ENCODE measurements at places on chromosomes 2 and 18. TPM values are rescaled to one million over a fixed set of nuclear protein-coding genes. Genes with fewer than 3 reads are reported as not detected.

Gene EPHA4
- 26.4 TPM for total RNA-seq

Gene TPO
- total RNA-seq, result not detected

Gene FKBP1B
- 27.3 TPM for total RNA-seq

Gene REG1B
- 1.5 TPM for total RNA-seq

Gene TMEM198
- 4.9 TPM for total RNA-seq

Gene CCDC141
- total RNA-seq, result 69.0 TPM

Gene OTOS
- total RNA-seq, result not detected

Gene IL1RN
- 4.2 TPM for total RNA-seq

- no peak for DNase-seq
These were observed 20.9 kb downstream of the RMC1 start for GRCh38 chr18:23524213-23524707.

GRCh38 chr2:169796441-169796840, 2.2 kb upstream of the SSB start:
- DNase-seq, result no peak

- DNase-seq, result no peak
These were observed 18.5 kb downstream of the LDLRAD4 start for GRCh38 chr18:13237073-13237472.

DNA sequence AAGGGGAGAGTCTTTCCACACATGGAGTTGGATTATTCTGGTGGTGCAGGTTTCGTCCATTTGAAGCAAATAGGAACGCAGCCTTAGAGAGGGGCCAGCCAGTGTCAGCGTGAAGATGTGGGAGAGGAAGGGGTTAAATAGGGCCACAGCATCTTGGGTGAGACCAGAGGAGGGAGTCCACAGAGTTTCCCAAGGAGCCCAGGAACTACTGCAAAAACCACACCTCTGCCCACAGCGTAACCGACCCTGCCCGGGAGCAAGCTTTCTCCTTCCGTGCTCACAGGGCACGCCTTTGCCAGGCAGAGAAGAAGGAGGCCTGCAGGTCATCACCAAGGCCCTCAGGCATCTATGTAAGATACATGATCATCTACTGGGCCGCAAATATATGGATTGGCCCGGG, 314.5 kb downstream of the AGAP1 start:
- no peak for DNase-seq

- no peak for DNase-seq
These were observed 51.1 kb upstream of the SLC66A3 start for GRCh38 chr2:11103984-11104793.

GRCh38 chr2:130963849-130964793, 127.4 kb downstream of the ARHGEF4 start:
- DNase-seq, result peak; percentile 77

DNA sequence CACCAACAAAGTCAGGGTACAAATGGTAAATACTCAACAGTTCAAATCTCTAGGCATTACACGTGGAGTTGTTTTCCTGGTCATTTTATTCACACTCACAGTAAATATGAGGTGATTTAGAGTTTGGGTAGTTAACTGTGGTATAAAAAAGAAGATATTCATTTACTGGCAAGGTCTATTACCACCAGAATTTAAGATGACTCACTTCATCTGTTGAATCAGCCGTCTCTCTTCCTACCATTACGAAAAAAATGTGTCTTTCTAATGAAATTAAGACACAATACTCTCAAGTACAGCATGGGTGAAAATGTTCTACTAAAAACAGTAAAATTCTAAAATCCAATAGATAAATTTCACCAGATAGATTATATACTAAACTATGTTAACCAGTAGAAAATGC, 21.0 kb upstream of the GPR75 start:
- no peak for DNase-seq

- DNase-seq, result no peak
These were observed 656.1 kb downstream of the RNF144A start for GRCh38 chr2:7573166-7573825.

DNA sequence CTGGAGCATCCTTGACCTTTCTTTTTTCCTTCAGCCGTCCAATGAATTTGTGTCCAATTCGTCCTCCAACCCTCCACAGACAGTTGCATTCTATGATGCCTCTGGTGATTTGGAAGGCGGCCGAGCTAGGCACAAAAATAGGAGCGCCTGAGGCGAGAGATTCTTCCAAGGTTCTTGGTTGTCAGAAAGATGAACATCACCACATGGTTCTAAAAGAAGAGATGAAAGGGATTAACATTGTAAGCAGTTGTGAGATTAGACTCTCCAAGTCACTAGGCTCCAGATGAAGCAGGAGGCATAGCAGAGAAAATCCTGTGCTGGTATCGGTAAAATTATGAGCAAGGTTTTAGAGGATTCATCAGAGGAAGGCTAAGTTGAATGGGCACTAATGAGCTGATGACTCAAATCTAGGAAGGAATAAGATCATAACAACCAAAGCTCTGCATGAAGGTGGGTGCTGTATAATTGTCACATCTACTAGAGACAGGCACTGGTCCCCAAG, 75.4 kb upstream of the MAP4K3 start:
- DNase-seq, result no peak

GRCh38 chr2:175890636-175891242, 111.3 kb downstream of the LNPK start:
- DNase-seq, result no peak

DNA sequence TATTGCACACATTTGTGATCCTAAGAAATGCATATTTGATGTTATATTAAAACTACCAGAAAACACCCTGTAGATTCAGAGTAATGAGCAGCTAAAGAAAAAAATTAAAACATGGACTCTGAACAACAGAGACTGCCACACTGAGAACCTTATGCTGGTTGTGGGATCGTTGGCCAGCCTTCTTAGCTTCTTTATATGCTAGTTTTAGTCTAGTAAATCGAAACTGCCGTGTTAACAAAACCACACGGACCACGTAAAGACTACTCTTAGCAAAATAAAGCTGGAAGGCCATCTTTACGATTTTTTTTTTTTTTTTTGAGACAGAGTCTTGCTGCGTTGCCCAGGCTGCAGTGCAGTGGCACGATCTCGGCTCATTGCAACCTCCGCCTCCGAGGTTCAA, 22.8 kb downstream of the PER2 start:
- no peak for DNase-seq

- DNase-seq, result no peak
These were observed 145.8 kb downstream of the MCFD2 start for GRCh38 chr2:46769809-46770208.

DNA sequence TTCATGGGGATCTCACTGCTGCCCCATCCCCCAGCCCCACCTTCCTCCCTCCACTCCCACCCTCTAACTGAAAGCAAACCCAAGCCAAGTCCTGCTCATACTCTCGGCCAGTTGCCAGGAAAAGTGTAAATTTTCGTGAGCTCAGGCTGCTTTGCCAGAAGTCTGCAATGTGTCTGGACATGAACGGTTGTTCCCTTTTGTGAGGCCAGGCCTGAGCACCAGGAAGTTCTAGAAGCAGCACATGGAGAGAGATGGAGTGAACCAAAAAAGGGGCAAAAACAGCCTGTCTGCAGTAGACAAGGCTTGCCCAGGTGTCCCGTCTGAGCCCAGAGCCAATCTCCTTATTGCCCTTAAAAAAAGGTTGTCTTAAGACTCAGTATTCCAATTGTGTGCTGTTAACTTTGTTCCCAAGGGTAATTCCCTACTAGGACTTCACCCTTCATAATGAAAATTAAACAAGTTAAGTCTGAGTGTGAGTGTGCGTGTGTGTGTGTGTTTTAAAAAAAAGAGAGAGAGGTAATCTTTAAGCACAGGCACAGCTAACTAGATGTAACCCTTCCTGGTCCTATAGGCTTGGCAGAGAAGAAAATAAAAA, 247.1 kb downstream of the BCL11A start:
- no peak for DNase-seq

GRCh38 chr2:144133936-144134665, 385.8 kb downstream of the ZEB2 start:
- DNase-seq, result no peak

- no peak for DNase-seq
These were observed 55.8 kb upstream of the RMDN2 start for GRCh38 chr2:37869304-37869703.

All from upper lobe of left lung (tissue), 6 donors.